Stimulated activated CD4-positive, alpha-beta T cell treated with anti-CD3 and anti-CD28 coated beads, Interleukin-1b, Interleukin-23, amount 100 ng/mL, for 1 hour (primary cell): ENCODE measurements at places on chromosomes 2 and 18.
A peak's percentile ranks its signal among the peaks of the same experiment; 100 is the strongest.

DNA sequence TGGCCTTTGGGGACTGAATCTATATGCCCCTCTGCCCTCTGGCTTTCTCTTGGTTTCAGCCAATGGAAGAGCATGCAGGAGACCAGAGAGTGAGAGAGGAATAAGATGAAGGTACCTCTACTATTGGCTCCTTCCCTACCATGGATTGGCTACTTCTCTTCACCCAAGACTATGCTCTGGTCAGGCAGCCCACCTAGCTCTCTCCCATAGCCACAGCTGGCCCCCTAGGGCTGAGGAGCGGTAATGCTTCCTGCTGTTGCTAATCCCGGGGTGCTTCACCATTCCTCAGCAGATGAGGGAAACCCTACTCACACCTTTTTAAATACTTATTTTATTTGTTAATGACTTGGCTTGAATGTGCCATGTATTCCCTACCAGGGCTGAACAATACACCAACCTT, 142.4 kb downstream of the MREG start:
- DNase-seq: no peak

GRCh38 chr2:102664471-102664909, 45.1 kb downstream of the SLC9A2 start:
- peak; percentile 15 for DNase-seq

GRCh38 chr18:8706791-8707555, 1.6 kb downstream of the MTCL1 start:
- no peak for DNase-seq

DNA sequence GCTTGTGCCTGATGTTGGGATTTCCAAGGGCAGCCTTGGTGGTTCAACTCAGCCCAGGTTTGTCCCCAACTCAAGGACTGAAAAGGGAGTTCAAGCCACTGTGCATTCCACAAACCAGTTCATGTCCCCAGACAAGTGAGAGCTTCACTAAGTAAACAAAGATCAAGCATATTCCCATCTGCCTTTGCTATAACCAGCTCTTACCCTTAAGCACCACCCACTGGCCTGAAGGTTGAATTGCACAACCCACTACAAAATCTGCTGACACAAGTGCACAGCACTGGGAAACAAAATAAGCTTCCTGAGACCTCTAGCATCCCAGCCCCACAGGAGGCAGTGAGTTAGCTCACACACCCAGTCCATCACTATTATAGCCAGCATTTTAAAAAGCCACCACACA, 516.7 kb downstream of the NR4A2 start:
- no peak for DNase-seq

GRCh38 chr2:99708231-99708630, 218.4 kb upstream of the REV1 start:
- DNase-seq: no peak

GRCh38 chr18:71986351-71987050, 557.6 kb downstream of the CBLN2 start:
- no peak for DNase-seq

DNA sequence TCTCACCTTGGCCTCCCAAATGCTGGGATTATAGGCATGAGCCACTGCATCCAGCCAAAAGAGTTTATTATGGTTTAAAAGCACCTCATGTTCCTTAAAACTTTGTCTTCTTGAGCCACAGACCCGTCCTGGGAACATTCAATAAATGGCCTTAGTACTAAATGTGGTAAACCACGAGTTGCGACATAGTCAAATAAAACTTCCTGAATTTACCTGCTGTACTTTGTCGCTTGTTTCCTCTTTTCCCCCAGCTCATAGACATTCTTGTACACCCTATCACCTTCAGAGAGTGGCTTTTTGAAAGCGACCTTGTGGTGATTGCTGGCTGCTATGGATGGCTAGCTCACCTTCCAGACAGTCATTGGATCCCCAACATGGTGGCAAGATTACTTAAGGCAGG, 310.4 kb downstream of the LRRTM1 start:
- DNase-seq: no peak

- DNase-seq: no peak
Observed at GRCh38 chr18:65995206-65995605, 244.4 kb downstream of the CDH7 start.

DNA sequence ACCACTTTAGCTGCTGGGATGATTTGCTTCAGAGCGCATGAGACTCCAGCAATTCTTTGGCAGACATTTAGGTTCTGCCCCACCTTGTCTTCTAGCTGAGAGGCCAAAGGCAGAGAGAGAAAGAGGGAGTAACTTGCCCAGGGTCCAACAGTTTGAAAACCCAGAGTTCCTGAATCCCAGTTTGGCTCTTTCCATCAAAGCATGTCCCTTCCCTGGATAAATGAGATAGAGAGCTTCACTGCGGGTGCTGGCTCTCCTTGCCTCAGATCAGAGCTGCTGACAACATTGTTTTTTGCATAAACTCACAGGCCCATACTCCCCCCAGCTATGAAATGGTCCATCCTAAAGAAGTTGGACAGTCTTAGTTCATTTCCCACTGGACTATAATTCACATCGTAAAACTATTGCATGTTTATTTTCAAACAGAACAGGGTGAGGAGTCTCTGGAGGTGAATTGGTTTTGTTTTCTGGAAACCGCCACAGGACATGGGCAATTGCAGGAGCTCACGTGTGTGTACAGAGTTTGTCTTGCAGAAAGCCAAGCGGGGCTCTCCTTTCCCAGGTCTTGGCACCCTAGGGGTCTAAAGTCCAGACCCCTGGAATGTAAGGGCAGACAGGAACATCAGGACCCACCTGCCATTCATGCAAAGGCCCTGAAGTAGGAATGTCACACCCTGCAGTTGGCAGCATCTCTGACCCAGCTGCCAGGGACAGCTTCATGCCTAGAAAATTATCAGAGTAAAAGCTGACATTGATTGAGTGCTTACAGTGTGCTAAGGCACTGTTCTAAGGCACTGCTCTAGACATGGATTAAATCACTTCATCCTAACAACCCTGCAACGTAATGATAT, 25.0 kb upstream of the SLC14A2 start:
- no peak for DNase-seq

GRCh38 chr2:39925312-39925711, 146.3 kb upstream of the THUMPD2 start:
- DNase-seq: no peak

GRCh38 chr2:526918-527317, 150.3 kb downstream of the TMEM18 start:
- DNase-seq: no peak

DNA sequence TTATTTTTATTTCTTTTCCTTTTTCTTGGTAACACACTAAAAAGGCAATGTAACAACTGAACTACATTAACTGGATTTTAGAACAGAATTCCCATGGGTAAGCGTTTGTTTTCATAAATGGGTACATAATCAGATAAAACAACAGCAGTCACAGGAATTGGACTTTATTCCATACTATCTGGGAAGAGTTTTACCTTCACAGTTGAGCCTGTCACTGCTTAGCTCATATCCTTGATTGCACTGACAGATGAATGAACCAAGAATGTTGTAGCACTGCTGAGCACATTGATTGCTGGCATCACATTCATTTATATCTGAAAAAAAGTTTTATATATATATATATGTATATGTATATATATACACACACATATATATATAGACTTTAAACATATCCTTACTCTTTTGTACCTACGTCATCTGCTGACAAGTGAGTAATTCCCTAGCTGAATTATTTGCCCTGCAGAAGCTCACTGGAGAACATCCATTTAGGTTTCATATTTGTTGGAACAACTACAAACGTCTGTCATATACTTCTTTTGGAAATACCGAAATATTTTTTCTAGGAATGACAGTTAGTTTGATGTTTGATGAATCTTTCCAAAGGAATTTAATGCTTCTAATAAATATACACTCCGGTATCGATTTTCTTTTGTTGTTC, 47.0 kb downstream of the EFEMP1 start:
- no peak for DNase-seq

DNA sequence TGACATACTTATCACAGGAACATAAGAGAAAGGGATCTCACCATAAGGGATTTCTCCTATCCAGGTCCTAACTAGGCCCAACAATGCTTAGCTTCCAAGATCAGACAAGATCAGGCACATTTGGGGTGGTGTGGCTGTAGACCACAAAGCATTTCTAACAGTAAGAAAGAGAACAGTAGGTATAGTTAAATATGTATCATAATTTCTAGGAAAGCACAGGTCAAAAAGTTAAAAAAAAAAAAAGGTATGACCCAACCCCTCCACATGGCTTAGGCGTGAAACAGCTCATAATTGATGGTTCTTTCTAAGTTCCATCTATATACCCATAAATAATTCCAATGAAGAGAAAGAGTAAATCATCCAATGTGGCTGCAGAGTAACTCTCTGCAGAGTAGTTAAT, 6.9 kb downstream of the PRKD3 start:
- DNase-seq: no peak
